Left ventricle myocardium superior (tissue), 1 donor: ENCODE measurements at places on chromosomes 7 and 10.

DNA sequence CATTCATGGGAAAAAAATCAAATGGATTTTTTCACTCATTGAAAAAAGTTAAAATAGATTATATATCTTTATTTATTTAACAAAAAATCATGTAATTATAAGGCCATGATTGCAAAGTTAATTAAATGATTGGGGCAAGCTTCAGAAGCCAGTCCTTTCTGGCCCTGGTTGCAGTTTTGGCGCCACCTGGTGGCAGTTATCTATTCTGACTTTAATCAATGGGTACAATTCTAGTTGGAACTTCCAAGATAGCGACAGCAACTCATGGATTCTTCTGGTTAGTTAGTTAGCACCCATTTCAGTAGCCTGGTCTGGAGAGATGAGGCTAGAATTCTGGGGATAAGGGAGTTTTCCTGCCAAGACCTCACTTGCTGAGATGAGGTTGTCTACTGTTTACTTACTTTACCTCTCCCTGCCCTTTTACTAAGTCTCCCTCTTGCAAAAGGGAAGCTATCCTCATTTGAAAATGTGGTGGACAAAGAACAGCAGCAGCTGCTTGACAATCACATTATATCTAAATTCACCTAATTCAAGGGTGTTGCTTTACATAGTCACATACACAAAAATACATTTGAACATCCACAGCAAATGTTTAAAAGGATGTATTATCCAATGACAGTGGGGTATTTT is 42.3 kb downstream of the NOC3L start:
- peak; percentile 70 for DNase-seq

DNA sequence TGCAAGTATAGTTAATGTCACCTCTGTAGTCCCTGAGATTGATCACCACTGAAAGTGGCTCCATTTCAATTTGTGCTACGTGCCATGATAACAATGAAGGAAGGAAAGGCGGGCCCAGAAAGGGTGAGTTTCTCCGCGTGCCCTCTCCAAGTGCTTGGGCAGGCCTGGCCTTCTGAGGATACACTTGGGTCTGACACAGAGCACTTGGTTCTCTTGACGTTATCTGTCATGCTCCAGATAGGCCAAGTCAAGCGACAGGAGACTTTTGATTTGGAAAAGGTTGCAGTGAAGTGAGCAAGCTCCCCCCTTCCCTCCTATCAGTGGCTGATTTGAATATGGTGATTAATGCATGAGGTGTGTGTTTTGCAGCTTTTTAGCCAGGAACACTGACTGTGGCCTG is 160.9 kb upstream of the INSYN2A start:
- no peak for DNase-seq

DNA sequence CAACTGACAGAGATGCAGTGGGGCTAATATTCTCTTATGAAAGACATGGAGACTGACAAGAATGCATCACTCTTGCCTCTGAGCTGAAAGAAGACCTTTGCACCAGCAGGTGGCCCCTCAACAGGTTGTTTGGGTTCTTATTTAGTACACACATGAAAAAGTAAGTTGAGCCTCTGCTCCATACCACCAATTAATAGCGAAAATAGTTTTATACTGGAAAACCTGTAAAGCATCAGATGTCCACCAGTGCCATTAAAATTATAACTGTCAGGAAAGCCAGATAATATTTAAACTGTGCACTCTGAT is 26.3 kb upstream of the FAM13C start:
- no peak for DNase-seq

DNA sequence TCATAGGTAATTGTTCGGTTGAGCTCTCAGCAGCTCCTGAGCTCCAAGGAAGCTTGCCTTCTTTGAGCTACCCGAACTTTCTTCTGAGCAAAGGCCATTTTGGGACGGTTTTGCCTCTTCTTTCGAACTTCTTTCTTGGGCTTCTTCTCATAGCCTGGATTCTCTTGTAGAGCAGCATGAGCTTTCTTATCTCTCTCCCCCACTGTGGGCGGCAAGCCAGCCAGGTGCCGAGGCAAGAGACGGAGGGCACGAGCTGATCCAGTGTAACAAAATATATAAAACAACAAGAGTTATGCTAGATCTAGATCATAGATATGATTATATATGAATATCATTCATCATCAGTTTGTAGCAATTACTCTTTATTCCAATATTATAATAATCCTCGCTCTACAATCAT is 16.5 kb upstream of the KNDC1 start:
- DNase-seq, result peak; percentile 8

DNA sequence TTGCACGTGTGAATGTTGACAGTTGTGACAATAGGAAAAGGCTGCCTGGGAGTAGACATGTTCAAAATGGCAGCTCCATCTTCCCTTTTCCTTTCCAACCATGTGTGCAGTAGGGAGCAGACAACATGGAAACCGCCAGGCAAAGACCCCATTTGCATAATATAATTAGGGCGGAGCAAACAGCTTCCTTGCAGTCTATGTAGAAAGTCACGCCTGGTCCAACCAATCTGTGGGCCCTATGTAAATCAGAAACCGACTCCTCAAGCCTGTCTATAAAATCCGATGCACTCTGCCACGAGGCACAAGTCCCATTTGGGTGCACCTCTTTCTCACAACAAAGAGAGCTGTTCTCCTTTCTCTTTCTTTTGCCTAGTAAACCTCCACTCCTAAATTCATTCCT is 19.6 kb downstream of the NEBL start:
- DNase-seq, result no peak

GRCh38 chr7:159091041-159091440 is 53.6 kb downstream of the VIPR2 start:
- no peak for DNase-seq

DNA sequence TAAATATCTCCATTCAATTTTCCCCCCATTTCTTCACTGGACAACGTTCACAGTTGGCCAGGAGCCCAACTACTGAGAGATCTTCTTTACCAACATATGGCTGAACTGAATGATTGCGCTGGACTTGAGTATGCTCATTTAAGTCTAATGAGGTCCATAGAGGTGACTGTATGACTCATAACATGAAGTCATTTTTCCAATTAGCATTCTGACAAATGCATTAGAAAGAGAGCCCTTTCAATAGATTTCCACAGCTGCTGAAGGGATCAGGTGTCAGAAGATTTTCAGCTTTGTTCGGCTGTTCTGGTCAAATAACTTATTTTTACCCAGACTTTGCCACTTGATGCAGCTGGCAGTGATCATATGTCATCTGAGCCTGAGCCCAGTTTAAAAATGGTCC is 438.0 kb downstream of the ETV1 start:
- no peak for DNase-seq

- no peak for DNase-seq
These were observed 9.3 kb downstream of the CROT start for GRCh38 chr7:87354749-87355148.

GRCh38 chr10:132564249-132564605 is 26.6 kb downstream of the INPP5A start:
- no peak for DNase-seq

DNA sequence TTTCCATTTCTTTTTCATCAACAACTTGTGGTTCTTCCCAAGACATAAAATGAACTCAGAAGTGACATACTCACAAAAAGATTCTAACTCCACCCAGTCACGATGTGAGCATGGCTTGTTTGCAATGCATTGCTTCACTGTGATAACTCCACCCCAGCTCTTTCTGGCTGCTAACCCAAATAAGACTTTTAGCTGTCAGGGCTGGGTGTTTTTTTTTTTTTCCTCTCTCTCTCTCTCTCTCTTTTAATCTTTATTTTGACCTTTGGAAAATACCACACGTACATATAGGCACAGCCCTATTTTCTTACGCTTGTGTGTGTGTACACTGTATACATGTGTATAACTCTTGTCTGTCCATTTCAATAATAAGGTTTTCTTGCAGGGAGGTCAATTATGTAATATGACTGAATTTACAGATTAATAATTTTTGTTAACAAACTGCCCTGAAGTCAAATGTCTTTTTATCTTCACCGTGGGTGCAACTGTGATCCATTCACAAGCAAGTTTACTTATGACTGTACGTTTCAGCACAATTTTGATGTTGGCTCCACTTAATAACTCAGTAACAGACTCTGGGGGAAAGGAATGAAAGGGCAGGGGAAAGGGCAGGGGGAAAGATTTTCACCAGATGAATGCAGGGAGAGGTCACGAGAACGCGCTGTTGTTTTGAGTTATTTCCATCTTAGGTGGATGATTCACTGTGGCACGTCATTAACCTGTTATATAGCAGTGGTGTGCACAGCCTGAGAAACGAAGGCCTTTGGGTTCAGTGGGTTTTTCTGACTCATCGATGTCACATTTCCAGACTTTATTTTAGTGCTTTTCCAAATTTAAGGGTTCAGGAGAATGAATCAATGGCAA is 49.1 kb downstream of the APBB1IP start:
- no peak for DNase-seq

GRCh38 chr7:33738260-33738935 is 166.9 kb upstream of the BMPER start:
- DNase-seq, result no peak

DNA sequence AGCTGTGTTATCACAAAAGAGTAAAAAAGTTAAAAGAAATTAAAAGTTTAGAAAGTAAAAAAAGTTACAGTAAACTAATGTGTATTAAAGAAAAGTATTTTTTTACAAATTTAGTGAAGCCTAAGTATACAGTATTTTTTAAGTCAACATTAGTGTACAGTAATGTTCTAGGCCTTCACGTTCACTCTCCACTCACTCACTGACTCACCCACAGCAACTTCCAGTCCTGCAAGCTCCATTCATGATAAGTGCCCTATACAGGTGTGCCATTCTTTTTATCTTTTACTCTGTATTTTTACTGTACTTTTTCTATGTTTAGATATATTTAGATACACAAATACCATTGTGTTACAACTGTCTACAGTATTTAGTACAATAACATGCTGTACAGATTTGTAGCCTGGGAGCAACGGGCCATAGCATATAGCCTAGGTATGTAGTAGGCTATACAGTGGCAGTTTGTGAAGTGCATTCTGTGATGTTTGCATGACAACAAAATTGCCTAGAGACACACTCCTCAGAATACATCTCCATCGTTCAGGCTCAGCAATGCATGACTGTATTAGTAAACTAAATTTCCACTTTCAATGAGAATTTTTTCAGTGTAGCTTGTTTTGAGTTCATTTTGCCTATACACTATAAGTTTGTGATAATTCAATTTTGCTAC is 539.9 kb upstream of the C7orf33 start:
- no peak for DNase-seq

GRCh38 chr7:101231644-101232043 is 6.0 kb downstream of the CLDN15 start:
- DNase-seq, result no peak

DNA sequence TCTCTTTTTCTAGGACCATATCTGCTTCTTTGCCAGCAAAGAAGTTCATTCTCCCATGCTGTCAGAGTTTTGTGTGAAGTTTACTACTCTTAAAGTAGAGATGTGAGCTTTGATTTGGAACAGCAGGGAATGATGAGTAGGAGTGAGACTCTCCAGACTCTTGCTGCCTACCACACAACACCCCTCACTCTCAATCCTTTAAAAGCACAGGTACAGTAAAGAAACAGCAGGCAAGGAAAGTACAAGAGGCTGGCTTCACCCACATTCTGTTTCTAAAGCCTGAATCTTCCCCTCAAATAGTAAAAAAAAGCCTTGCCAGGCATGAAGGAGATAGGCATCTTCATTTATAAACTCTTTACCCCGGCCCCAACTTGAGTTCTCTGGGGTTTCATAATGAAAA is 97.3 kb downstream of the ARMH3 start:
- no peak for DNase-seq

GRCh38 chr7:14836571-14837189 is 65.9 kb downstream of the DGKB start:
- DNase-seq, result peak; percentile 57

DNA sequence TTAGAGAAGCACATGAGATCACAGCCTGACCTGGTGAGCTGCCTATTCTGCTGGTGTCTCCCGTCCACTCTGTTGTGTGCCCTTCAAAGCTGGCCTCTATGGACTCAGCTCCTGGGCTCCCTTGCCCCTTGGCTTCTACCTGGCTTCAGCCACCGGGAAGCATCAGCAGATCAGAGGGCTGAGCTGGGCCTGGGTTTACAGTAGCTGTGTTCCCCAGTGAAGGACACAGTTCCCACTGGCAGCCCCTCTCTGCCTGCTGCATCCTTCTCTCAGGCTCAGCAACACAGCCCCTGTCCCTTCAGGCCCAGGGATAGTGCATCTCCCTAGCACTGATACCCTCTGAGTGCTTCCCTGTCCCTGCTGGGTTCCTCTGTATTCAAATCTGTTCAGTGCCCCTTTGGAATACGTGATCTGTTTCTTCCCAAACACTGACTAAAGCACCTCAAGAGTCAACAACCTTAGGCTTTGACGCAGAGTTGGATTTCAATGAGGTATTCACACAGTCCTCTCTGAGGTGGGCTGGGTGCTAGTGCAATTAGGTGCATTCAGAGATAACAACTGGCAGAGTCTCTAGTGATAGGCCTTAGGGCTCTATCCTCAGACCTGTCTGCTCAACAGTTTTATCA is 109.8 kb downstream of the GRID1 start:
- no peak for DNase-seq

DNA sequence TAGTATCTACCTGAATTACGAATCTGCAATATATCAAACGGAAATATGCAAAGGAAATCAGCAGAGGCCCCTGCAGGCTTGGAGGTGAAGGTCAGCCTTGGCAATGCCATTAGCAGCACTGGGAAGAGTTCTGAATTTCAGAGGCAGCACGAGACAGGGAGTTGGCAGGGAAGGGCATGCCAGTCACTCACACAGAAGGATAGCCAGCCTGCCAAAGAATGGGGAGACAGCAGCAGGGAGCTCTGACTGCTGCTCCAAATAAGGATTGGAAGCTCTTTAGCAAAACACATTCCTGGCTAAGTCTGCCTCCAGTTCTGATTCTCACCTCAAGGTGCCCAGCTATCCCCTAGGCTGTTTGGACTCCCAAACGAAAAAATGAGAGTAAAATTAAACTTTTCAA is 188.0 kb downstream of the PDE1C start:
- DNase-seq, result peak; percentile 75

DNA sequence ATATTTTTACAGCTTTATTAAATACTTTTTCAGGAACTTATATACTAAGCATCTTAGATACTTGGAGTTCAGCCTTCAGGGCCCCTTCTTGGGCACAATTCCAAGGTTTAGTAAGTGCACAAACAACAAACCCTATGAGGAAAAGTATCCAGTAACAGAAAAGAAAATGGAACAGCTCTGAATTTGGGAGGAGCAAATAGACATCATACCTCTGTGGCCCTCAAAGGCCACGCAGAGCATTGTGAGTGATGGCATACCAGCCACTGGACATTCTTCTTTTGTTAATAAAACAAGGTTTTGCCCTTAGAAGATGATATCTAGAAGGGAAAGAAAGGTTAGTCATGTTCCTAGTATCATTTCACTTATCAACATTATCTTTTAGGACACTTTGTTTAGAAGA is 46.0 kb downstream of the ST7 start:
- DNase-seq, result no peak
